NCI-H1436 treated with DMSO at 0.1 percent for 48 hours (cell line): ENCODE measurements at places on chromosomes 7 and 10.

GRCh38 chr10:88901206-88901983 lies 21.4 kb downstream of the STAMBPL1 start:
- DNase-seq, result no peak

- no peak for DNase-seq
Measured at GRCh38 chr7:31007634-31008033, 43.9 kb downstream of the GHRHR start.

GRCh38 chr10:16770670-16771069 lies 46.6 kb downstream of the RSU1 start:
- DNase-seq, result no peak

GRCh38 chr7:157210682-157211081 lies 72.0 kb downstream of the UBE3C start:
- no peak for DNase-seq

DNA sequence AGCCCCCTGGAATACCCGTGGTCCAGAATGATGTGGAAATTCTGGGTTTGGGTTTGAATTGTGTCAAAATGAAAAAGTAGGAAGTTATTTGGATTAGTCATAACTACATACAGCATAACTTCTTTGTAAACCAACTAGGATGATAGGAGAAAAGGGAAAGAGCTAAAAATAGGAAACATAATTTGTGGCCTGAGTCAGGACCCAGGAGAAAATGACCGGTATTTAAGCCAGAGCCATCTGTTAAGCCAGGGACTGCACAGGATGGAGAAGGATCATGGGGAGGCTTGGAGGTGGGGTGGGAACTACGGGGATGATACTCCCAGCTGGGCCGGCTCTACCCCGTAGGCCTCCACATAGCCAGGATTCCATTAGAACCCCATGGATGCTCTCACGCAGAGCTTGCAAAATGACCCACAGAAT lies 98.6 kb downstream of the MYOF start:
- no peak for DNase-seq

GRCh38 chr10:44976352-44977198 lies 2.0 kb downstream of the DEPP1 start:
- DNase-seq, result no peak

- DNase-seq, result no peak
Measured at GRCh38 chr7:13797545-13797944, 191.9 kb downstream of the ETV1 start.

- DNase-seq, result no peak
Measured at GRCh38 chr7:25118048-25118753, 6.9 kb downstream of the CYCS start.

DNA sequence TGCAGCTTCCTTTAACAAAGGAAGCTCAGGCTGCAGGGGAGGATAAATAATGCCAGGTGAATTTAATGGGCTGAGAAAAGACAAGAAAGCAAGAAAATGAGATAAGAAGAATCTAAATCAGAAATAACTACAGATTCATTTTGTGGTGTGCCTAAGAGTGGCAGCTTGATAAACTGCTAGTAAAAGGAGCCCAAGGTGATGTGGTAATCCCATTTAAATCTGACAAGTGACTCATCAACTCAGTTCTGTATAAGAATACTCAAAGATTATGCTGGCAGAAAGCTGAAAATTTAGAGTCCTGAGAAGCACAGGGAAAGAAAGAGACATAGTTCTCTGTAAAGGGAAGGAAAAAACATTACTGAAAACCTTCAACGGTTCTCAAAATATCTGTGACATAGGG lies 109.4 kb upstream of the PDE1C start:
- no peak for DNase-seq

DNA sequence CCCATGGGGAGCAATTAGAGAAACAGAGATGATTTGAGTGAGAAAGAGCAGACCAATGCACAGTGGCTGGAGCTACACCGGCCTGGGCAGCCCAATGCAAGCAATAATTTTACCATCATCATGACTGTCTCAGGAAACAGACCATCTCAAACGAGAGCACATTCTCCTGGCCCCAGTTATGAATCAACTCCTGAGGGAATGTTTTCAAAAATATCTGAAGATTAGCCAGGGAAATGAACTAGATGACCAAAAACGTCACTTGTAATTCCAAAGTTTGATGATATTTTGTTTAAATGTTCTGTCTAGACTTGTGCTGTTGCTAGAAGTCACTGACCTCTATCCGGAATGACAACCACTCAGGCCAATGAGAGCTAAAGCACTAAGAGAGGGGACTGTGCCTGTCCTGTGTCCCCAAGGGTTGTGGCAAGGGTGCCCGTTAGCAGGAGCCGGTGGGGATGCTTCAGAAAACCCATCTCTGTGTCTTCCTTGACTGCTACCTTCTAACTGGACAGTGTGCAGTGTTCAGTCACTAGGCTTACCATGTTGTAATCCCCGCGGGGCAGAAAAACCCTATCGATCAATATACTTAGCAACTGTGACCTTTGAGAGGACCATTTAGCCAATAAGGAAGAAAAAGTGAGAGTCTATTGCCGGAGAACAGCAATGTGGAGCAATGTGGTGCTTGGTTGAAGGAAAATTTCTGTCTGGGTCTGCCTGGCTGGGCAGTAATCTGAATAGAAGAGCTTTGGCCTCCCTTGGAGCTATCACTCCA lies 202.4 kb downstream of the ADAM12 start:
- DNase-seq, result no peak

- no peak for DNase-seq
Measured at GRCh38 chr7:100687751-100688300, 6.2 kb downstream of the GIGYF1 start.

DNA sequence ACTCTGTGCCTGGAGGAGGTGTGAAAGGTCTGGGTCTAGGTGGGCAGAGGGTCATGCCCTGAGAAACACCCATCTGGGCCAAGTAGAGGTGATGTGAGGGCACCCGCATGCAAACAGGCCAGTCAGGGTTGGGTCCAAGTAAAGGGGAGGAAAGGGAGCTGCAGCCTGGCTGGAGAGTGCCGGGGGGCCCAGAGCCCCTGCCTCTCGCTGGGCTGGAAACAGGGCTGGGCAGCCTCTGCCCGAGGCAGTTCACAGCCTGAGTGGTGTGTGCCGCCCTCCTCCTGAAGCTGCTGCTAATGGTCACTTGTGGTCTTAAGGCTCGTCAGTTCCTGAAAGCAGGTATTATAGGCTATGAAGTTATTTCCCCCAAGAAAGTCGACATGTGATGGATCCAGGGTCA lies 7.3 kb downstream of the CYP2E1 start:
- no peak for DNase-seq
